ENCODE measurements at places on chromosomes 1 and 21.

DNA sequence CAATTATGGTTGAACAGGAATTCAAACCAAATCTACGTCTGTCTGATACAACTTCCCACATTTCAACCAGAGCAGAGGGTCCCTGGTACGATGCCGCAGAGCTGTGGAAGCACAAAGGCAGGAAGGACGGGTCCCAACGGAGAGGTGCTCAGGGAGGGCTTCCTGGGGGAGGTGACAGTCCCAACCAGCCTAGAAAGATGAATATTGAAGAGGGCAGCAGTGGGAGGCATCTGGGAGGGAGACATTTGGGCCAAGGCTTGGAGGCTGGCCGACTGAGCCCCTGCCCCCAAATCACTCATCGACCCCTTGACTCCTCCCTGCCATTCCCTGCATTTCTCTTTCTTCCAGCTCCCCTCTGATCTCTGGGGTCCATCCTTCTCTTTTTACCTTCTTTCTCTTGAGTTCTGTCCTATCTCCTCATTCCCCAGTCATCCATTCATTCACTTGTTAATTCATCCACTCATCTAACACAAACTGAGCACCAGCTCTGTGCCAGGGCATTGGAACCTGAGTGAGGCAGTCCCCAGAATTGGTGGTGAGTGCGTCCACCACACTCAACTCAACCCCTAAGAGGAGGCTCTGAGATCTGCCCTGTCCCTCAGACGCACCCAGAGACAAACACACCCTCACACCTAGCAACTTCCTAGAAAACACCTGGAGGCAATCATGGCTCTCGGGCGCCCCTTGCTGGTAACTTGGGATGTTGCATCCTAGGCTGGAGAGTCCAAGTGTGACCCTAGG, 13.2 kb upstream of the CELA3B start:
- DNase-seq, result peak; percentile 72

DNA sequence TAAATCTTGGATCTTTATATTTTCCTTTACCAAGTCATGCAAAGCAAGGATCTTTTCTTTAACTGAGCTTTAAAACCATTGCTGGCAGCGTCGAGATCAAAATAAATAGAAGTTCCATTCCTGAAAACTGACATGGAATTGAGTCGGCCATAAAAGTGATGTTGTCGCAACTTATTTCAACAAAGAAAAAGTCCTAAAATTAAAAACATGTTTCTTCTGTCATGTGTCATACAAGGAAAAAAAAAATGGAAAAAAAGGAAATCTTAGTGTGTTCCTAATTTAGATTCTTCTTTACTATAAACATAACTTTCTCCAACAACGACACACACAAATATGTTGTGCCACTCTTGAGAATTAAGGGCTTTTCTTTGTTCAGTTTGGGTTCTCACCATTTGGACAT, 34.9 kb downstream of the GREM2 start:
- no peak for DNase-seq

DNA sequence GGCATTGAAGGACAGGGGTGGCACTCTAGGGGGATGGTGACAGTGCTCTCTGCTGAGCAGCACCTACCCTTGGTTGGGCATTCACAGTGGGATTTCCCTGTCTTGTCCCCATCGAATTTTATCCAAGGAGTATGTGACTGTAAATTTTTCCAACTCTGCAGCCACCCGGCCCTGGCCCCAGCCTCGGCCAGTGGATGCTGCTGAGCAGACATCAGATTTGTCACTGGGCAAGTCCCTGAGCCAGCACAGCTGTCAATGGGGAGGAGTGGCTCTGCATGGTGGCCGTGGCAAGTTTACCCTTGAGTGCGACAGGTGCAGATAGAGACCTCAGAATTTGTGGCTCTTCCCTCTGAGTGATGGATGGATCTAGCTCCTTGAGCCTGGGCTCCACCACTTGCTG, 240.2 kb upstream of the CSF3R start:
- no peak for DNase-seq

DNA sequence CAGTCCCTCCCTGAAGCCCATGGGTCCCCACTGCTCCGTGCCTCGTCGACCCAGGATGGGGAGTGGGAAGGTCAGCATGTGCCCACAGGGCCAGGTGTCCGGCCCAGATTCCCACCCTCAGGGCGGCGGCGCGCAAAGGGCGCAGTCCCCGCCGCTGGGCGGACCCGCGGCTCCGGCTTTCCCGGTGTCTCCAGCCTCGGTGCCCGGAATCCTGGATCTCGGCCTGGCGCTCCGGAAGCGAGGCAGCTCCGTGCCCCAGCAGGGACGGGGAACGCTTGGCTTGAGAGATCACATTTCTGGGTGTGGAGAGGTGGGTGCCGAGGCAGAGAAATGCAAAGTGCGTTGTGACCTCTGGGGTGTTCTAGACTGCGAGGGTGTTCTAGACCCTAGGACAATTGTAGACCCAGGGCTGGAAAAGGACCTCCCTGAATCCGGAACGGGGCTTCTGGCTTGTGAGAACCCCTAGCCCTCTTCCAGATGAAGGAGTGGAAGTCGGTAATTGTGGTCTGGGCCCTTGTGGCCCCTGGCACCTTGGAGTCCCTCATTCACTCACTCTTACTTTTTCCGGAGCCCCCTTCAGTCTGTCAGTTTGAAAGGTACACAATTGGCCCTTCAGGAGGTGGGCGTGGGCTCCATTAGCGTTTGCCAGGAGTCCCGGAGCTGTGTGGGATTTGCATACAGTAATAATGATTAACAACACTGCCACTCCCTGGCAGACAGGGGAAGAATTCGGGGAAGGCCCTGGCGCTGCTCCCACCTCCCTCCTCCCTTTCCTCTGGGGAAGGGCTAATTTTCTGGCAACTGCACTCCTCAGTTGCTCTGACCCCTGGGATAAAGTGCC, 1.6 kb upstream of the KCND3 start:
- DNase-seq, result peak; percentile 13

GRCh38 chr1:211548321-211549091, 30.5 kb downstream of the SLC30A1 start:
- DNase-seq, result no peak

- DNase-seq, result no peak
These were observed 33.5 kb downstream of the CTBS start for GRCh38 chr1:84540759-84541158.

DNA sequence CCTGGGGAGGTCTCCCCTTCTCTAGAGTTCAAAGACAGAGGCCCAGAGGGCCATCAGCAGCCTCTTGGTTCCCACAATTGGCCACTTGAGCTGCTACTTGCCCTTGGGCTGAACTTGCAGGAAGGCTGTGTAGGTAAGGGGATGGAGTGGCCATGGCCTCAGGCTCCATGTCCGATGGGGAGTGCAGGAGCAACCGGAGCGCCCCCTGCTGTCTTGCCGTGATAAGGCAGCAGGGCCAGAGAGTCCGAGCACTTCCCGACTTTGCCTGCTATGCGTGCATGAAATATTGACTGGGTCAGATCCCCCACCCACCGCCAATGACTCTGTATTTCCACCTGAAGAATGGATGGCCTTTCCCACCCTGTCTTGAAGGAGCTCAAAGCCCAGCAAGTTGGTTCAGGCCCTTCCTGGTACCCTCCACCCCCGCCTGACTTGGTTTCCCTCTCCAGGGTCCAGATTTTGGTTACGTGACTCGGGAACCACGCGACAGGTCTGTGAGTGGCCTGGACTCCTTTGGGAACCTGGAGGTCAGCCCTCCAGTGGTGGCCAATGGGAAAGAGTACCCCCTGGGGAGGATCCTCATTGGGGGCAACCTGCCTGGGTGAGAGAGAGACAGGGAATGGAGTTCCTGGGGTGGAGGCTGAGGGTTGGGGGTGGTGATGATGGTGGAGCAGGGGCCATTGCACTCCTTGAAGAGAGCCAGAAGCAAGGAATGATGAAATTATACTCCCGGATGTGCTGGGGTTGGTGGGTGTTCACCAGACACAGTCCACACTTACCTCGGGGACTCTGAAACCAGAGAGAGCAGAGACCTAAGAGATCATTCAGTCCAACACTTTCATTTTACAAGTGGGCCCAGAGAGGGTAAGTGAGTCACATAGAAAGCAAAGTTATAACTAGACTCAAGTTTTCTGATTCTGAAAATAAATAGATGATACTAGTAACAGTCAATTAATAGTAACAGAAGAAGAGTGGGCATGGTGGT, 25.6 kb downstream of the PADI3 start:
- peak; percentile 31 for DNase-seq

DNA sequence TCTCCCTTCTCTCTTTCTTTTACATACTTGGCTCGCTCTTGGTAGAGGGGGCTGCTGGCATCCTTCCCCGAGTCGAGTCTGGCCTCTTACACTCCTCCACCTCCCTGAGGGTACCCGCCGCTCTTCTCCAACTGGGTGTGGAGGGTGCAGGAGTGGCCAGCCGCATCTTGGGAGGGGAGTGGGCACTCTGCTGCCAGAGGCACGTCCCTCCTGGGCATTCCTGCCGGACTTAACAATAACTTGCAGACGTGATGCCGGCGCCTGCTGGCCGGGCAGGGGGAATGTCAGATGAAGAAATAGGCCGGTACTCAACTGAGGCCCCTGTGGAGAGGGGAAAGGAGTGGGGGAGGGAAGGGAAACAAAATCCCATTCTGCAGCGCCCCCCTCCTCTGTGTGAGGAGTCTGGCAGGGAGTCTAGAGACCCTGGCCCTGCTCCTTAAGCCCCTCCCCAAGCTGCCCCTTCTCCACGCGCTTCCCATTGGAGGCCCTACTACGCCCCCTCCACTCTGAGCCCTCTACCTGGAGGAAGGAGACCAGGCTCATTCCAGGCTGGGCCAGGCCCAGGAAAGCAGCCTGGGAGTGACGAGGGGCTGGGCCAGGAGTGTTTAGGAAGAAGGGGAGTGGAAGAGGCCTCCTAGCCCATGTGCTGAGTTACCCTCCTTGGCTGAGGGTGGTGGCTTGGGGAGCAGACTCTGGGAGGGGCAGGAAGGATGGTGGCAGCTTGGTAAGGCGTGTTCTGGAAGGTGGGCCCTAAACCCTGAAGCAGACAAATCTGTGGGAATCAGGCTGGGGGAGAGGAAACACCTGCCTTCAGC, 1.8 kb downstream of the ATP2B4 start:
- DNase-seq, result peak; percentile 64

DNA sequence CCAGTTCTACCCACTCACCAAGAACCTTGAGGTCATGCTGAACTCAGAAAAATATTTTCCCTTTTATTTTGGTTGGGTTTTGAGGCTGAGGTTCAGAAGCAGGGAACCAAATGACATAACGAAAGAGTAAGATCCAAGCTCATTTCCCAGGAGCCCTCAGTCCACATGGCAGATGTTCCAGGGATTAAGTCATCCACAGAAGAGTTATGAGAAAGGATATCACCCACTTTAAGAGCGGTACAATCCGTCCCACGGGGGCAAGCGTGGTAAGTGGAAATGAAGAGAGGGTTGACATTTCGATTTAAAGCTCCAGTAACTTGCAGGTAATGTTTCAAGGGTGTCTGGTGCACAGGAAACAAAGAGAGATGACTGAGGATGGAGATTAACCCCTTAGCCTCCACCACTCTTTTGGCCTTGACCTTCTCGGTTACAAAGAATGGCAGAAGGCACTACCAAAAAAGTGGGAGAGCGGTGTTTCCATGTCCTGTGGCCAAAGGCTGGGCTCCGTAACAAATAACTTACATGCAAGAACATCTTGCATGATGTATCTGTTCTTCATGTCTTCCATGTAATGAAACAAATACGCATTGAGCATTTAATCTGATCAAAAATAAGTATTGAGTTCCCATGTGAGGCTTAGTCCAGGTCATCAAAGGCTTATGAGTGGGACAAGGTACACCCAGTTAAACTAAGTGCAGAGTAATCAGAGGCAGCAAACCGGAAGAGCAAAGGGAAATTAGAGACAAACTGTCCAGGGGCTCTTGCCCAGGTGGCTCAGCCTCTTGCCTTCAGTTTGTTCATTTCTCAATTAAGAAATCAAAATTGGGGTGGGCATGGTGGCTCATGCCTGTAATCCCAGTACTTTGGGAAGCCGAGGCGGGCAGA, 241.4 kb downstream of the TOMM20 start:
- no peak for DNase-seq

GRCh38 chr1:59455206-59455605, 158.3 kb downstream of the FGGY start:
- no peak for DNase-seq

DNA sequence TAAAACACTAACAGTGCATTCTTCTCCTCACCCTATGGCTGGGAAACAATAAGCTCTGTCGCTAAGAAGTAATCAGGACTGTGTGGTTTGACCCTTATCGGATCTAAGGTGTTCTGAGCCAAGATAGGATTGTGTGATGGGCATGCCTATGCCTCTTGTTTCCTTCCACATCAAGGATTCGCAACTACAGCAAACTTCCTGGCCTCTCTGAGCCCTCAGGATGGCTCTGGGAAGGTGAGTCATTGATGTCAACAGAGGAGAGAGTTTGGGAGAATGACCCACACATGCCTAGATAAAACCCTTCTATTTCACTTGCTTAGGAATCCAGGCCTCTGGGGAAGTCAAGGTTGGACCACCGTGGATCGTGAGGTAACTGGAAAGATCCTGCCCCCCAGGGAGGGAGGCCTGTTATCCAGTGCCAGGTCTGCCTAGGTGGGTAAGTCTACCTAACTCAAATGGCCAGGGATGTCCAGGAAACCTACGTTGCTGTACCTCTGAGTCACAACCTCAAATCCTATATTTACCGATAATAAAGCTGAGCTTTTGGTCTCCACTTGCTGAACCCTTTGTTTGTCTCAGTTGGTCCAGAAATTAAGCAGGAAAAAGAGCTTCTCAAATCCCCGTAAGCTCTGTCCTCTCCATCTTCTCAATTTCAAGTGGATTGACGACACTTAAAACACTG, 27.4 kb downstream of the TIAM1 start:
- DNase-seq, result no peak

- no peak for DNase-seq
These were observed 47.0 kb downstream of the IGSF21 start for GRCh38 chr1:18154430-18155194.

- DNase-seq, result no peak
These were observed 188.1 kb downstream of the TGFBR3 start for GRCh38 chr1:91697861-91698260.

GRCh38 chr21:14492931-14493330, 53.2 kb downstream of the SAMSN1 start:
- DNase-seq, result no peak

GRCh38 chr1:228923973-228924686, 188.9 kb downstream of the RHOU start:
- DNase-seq, result no peak

DNA sequence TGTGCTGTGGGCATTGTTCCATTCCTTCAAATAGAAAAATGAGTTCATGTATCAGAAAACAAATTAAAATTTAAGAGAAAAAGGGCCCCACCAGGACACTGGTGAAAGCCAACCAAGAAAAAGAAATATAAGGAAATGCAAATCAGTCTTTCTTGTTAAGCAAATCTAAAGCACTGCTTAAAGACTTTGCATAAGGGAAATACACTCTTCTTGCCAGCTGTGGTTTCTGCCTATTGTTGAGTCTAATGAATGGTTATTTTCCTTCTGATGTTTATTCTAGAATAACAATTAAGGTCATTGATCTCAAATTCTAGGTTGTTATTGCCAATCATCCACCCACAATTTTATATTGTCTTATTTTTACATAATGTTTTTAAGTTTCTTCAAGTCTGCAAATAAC, 158.6 kb upstream of the SNX7 start:
- DNase-seq, result no peak

DNA sequence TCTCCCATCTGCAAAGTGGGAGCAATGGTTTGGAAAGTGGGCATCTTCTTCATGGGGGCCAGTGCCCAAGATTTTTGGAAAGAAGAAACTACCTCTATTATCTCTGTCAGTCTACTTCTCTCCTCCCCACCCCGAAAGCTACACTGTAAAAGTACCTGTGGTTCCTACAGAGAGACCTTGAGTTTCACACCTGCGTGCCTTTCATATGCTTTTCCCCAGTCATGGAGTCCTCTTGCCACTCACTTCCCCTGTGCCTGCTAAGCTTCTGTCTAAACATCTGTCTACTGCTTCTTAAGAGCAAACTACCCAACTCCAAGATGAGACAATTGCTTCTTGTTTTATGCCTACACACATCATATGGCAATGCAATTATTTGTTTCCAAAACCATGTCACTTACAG, 190.9 kb upstream of the L1TD1 start:
- DNase-seq, result no peak

- peak; percentile 50 for DNase-seq
These were observed 43.5 kb upstream of the DNAJC6 start for GRCh38 chr1:65265651-65266351.
